ENCODE measurements at places on chromosomes 11 and 22.

- no peak for DNase-seq
These were observed 12.0 kb upstream of the SYT8 start for GRCh38 chr11:1822648-1823375.

DNA sequence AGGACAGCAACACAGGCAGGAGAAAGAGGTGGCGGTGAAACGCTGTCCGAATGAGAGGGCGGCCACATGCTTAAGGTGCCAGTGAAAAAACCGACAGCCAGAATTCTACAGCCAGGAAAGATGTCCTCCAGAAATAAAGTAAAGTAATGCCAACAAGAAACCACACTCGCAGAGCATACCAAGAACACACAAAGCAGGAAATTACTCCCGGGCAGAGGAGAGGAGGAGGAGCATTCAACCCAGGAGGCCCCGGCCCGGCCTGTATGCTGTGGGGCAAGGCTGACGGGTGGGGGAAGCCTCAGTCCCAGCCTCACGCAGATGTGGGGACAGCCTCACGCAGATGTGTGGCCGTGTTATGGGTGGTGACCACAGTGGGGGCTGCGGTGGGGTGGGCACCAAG lies 28.0 kb downstream of the CHID1 start:
- no peak for DNase-seq

DNA sequence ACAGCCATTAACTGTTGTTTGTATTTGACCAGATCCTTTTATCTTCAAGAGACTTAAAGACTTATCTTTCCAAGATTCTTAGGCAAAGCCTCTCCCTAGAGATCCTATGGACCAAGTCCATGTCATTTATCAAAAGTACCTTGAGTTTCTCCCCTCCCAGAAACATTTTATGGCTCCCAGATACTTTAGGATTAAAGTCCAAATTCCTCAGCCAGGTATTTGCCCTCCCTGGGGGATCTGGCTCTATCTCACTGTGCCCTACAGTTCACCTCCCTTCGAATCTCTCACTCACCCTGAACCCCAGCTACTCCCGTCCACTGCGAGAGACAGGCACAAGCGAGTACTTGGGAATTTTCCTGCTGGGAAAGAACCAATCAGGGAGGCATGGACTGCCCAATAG lies 11.9 kb downstream of the MS4A8 start:
- no peak for DNase-seq

GRCh38 chr22:47645923-47646322 lies 883.5 kb downstream of the TBC1D22A start:
- no peak for DNase-seq

- no peak for DNase-seq
These were observed 4.7 kb downstream of the C11orf52 start for GRCh38 chr11:111923351-111923788.

DNA sequence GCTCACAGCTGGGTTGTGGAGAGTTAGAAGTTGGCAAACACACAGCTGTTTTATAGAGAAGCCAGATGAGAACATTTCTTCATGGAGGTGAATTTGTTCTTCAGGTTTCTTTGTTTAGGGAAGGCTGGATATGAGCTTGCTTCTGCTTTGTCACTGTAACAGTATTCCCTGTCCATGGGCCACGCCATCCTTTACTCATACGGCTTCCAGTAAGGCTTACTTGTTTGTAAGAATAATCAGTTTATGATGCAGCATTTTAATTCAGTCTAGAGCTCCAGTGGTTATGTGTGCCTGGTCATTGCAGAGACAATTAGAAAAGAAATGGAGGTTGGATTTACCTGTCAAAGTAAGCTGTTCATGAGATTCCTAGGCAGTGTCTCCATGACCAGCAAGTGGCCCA lies 131.8 kb downstream of the TRIM44 start:
- no peak for DNase-seq

GRCh38 chr22:47069270-47069669 lies 306.8 kb downstream of the TBC1D22A start:
- DNase-seq: peak; percentile 18

DNA sequence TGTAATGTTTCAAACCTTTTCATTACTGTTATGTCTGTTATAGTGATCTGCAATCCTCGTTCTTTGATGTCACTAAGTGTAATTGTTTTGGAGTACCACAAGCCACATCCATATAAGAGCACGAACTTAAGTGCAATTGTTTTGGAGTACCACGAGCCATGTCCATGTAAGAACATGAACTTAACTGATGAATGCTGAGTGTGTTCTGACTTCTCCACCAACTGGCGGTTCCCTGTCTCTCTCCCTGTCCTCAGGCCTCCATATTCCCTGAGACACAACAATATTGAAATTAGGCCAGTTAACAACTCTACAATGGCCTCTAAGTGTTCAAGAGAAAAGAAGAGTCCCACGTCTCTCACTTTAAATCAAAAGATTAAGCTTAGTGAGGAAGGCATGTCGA lies 23.5 kb downstream of the TESMIN start:
- no peak for DNase-seq

GRCh38 chr11:118524356-118524755 lies 2.9 kb upstream of the TTC36 start:
- DNase-seq: peak; percentile 50

GRCh38 chr22:42763965-42764480 lies 43.4 kb upstream of the A4GALT start:
- DNase-seq: no peak

GRCh38 chr11:121523581-121524232 lies 70.9 kb upstream of the SORL1-AS1 start:
- no peak for DNase-seq

DNA sequence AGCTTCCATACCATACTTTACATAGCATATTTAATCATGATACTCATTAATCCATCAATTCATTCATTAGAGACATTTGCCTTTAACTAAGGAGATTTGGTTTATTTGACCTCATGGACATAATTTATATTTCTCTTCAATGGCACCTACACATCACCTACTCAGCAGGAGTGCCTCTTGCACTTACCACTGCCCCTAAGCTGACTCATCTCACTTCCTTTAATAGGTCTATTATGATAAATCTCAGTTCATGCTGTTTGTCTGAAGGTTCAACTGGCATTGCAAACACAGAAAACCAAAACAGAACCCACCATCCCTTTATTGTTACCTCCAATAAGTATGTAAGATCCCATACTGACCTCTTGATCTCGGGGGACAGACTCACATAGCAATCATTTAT lies 186.7 kb downstream of the LUZP2 start:
- no peak for DNase-seq

- DNase-seq: no peak
These were observed at the start of gene BBOX1 for GRCh38 chr11:27040302-27041115. TSS of gene BBOX1 (plus strand) at chr11:27040815. CDS start at chr11:27055431, 14,616 bp downstream.

GRCh38 chr11:118618991-118619375 lies 11.6 kb downstream of the PHLDB1 start:
- no peak for DNase-seq

DNA sequence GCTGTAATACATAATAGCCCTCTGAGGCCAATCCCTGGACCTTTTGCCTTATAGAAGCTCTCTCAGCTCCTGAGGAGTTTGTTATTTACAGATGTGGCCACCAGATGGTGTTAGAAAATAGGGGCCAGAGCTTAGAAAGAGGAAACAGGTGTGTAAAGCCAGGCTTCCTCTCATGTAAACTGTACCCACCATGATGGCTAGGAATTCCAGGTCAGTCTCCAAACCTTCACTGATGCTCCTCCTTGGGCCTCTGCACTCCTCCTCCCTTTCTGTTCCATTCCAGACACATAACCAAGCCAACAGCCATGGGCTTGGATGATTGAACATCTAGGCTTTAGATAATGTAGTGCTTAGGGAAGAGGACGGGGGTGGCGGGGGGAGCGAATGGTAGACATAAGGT lies 39.7 kb downstream of the USP35 start:
- DNase-seq: no peak

All from Peyer's patch (tissue), 4 donors.